ENCODE measurements at places on chromosomes 16 and 17.

DNA sequence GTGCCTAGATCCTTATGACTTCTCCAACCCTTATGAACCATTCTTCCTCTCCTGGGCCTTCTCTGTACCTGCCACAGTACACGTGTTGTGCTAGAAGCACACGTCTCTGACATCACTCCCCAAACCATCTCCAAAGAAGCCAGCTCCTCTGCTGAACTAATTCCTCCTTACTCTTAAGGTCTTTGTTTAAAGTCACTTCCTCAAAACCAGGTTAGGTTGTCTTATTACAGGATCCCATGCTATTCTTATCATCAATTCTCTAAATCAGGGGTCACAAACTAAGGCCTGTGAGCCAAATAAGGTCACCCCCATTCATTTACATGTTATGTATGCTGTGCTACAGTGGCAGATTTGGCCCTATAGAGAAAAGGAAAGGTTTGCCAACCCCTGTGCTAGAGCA, 4.0 kb downstream of the SUPT6H start:
- DNase-seq = no peak

DNA sequence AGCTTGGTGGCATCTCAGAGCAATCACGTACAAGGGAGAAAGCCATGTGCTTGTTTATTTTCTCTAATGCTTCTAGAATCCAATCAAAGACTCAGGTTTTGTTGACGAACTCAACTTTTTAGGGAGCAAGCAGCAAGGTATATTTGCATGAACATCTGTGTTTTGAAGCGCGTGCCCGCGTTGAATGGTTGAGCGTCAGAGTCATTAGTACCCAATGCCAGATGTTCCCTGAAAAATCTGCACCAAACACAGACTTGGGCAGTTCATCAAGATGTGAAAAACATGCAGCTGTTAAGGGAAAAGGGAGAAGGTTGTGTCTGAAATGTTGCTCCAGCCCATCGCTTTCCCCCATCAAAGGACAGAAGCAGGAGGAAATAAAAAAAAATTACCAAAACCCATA, 170.4 kb downstream of the SNX29 start:
- DNase-seq = no peak

DNA sequence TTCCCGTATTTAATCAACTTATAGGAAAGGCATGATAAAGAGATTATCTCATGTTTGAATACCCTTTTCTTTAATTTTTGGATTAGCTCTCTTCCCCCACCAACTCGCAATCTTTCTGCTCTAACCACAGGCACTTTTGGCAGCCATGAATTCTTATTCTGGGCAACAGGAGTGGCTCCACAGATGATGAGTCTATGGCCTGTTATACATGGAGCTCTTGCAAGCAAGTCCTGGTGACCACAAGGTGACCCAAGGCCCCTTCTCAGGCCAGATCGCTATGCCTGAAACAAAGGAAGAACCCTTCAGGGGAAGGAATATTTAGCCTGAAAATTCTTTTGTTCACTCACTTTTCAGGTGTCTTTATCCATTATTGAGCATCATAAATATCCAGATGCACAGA, 10.8 kb upstream of the ZNF267 start:
- DNase-seq = no peak

GRCh38 chr17:31269578-31269983, 27.5 kb downstream of the OMG start:
- DNase-seq = no peak

Data from lung (tissue), 17 donors.